Caco-2 (cell line): ENCODE measurements at places on chromosomes 1 and 21. TPM values are rescaled to one million over a fixed set of nuclear protein-coding genes. Genes with fewer than 3 reads are reported as not detected.

DNA sequence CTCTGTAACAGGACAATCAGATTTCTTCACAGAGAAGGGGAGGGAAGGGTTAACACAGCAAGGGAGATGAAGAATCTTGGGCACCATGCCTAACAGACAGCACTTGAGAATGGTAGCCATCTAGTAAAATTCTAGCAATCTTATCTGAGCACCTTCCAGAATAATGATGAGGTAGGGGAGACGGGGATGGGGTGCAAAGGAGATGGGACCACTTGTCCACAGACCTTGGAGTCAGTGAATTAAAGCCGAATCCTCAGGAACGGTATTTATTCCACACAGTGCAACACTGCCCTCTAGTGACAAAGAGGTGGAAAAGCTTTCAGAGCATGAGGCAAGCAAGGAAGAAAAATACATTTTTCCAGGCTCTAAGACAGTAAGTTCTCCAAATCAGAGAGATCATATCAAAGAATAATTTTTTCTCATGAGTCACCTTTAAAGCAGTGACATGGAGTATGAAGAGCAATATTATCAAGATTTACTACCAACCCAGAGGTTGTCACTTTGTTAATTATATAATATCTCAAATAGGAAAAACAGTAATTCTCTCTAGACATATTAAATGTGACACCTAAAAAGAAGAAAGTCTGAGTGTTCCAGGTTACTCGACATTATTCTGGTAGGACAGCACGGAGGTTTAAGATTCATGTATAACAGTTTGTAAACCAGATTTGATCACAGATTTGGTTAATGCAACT lies 43.3 kb upstream of the LPAR3 start:
- no peak for DNase-seq
- no peak overlapping the region for H3K27ac ChIP-seq
- no peaks in the 10 kb centered on the region for H3K36me3 ChIP-seq
- H3K4me3 ChIP-seq = no peak overlapping the region
- H3K27me3 ChIP-seq = no peaks in the 10 kb centered on the region

DNA sequence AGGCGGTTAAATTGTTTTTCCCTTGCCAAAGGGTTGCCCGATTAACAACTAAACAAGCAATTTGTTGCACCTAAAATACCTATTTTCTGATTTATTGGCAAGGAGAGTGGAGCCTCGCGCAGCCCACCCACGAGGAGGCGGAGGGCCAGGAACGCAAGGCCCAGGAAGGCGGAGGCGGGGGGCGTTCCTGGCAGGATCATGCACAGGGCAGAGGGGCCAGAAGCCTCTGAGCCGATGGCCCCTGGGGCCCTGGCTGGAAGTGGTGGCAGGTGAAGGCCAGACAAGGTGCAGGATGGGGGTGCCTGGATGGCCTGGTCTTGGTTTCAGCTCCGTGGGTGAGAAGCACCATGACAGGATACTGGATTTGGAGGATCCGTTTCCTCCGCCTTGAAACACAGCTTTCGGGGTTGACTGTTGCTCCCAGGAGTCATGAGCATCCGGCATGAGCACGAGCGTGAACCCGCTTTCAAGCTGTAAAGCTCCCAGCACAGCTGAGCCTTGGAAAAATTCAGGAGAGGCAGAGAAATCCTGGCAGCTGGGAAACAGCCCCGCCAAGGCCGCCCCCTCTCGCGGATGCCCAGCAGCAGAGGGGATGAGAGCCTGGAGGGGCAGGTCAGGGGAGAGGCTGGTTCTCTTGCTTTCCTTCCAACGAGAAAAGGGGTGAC lies 35.0 kb downstream of the AJAP1 start:
- no peaks in the 10 kb centered on the region for H3K36me3 ChIP-seq
- no peaks in the 10 kb centered on the region for H3K4me1 ChIP-seq
- H3K27me3 ChIP-seq = no peaks in the 10 kb centered on the region

The PLA2G2A gene
- 9.2 and 13.0 TPM in 2 replicates for total RNA-seq

DNA sequence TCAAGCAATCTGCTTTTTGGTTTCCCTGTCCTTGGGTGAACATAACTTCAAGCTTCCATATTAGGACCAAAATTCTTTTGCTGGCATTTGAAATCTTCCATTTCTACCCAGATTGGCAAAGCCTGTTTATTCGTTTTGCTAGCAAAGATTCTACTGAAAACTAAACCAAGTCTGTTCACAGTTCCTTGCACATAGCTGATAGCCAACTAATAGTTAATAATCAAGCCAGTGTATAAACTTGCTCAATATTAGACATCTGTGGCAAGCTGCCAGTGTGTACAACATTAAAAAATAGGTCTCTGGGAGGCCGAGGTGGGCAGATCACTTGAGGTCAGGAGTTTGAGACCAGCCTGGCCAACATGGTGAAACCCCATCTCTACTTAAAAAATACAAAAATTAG lies 6.3 kb downstream of the APP start:
- no peaks in the 10 kb centered on the region for H3K36me3 ChIP-seq
- H3K27ac ChIP-seq = no peak overlapping the region
- no peak for DNase-seq
- no peak overlapping the region for H3K4me3 ChIP-seq

DNA sequence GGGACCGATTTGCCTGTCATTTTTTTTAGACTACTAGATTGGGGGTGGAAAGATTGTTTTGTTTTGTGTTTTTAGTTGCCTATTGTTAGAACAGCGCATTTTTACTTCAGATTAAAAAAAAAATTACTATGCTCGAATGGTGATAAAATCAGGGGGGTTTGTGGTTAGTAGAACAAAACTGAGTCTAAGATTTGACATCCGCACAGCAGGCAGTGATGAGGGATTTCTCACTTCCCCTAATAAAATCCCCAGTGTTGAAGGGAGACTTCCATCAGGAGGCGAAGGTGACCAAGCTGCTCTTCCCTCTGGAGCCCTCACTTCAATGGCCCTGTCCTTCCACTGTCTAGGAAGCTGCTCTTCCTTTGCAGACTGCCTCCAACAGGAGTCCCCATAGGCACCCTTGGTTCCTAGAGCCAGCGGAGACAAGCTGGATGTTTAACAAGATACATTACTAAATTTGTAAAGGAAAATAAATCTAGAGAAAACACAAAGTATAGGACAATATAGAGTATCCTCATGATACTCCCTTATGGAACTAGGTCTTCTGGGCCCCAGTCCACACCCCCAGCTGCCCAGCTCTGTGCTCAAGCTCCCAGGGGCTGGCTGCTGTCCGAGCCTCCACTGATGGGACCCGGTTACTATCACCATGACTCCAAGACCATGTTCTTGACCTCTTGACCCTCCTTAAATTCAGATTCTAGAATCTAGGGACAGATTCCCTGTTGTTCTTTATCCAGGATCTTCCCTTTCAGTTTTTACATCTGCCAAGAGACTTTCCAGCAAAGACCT lies 31.0 kb downstream of the TENT5C start:
- no peaks in the 10 kb centered on the region for H3K36me3 ChIP-seq
- no peak for DNase-seq
- peaks cover 9% of the 10 kb centered on the region for H3K4me1 ChIP-seq
- H3K27me3 ChIP-seq = no peaks in the 10 kb centered on the region

DNA sequence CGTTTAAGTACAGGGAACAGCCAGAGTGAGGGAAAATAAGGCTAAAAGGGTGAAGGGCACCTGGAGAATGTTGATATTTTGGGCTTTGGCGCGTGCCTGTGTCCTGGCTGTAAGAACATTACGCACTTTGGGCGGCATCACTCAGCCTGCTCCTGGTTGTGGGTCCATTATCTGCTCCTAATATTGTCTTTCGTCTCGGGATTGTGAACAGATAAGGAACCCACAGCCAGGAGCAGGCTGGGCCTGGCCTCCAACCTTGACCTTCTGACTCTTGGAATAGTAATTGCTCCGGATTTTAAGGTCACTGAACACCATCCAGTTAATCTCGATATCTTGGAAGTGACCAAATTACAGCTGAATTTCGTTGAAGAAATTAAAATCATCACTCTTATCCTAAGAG lies 61.9 kb downstream of the TCP10L start:
- no peak overlapping the region for H3K27ac ChIP-seq
- no peaks in the 10 kb centered on the region for H3K4me1 ChIP-seq
- no peak overlapping the region for H3K4me3 ChIP-seq
- H3K27me3 ChIP-seq = no peaks in the 10 kb centered on the region
